ENCODE measurements at places on chromosomes 7 and 10. TPM values are rescaled to one million over a fixed set of nuclear protein-coding genes. Genes with fewer than 3 reads are reported as not detected.

The HABP2 gene
- polyA plus RNA-seq = not detected

GRCh38 chr10:72407927-72408600 lies 53.3 kb upstream of the DNAJB12 start:
- DNase-seq = no peak

DNA sequence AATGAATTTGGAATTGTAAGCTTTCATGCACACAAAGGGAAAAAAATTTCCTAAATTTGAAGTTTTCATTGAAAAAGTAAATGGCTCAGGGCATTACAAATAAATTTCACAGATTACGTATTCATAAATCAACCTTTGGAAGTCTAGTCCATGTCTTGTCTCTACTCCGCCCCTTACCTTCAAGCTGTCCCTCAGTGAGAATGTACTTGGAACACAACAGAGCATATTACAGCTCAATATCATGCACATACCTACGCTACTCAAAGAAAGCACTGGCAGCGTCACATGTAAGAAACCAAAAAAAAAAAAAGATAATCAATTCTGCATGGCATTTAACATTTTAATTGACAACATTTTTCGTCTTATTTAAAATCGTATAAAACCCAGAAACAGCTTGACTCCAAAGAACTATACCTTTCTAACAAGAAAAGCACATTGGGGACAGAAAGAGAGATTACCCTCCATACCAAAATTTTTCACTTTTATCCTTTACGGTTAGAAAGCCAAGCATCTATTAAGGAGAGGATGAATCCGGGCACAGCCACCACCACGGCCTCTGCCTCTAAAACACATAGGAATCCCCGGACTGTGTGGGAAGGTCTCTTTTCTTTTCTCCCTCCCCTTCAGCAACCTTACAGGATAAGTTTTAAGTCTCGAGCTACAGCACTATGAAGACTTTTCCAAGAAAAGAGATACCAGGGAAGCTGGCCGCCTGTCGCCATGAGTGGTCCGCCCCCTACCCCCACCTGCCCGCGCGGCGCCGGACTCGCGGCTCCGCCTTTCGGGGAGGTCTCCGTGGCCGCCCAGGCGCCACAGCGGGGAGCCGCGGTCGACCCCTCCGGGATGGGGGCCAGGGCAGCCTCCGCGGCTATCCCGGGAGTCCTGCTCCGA lies 1.1 kb downstream of the JMJD1C start:
- no peak for DNase-seq

GRCh38 chr7:46972205-46972604 lies 609.7 kb downstream of the TNS3 start:
- peak; percentile 11 for DNase-seq

DNA sequence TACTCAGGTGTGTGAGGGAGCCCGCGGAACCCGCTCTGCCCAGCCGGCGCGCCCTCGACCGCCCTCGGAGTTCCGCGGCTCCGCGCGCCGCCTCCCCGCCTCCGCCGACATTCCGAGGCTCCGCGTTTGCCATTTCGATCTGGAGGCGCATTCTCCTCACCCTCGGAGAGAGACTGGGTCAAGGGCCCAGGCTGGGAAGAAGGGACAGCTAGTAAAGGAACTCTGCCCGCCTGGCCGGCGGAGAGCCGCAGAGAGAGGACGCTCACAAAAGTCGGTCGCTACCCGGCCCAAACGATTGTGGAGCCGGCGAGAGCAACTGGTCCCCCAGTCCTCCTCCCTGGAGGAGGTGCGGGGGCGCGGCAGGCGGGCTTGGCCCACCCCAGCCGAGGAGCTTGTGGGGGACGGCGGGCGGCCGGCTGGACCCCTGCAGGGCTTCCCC lies 74.5 kb upstream of the LEP start:
- DNase-seq = no peak

DNA sequence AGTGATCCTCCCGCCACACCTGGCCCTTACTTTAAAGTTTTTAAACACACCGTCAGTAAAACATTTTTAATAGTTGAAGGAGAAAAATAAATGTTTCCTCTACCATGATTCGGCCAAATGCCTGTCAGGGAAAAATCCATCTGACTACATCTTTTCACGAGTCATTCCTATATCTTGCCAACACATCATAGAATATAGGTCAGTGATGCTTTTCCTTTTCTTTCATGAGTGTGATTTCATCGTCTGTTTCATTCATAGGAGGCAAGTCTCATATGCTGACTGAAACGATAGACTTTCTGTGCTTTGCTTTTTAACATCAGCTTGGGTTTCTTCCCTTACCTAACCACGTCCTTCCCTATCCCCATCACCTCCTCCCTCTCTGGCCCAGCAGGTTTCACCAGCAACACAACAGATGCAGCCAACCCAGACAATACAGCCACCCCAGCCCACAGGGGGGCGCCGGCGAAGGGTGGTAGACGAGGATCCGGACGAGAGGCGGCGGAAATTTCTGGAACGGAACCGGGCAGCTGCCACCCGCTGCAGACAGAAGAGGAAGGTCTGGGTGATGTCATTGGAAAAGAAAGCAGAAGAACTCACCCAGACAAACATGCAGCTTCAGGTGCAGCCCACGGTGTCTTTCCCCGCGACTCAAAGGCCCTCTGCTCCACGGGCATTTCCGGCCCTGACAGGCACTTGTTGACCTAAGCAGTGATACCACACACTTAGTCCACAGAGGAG lies 149.2 kb downstream of the TRIL start:
- DNase-seq = no peak

GRCh38 chr7:151752816-151753595 lies 123.9 kb downstream of the PRKAG2 start:
- DNase-seq = no peak

Data from keratinocyte (primary cell).